Neuronal stem cell (in vitro differentiated cells): ENCODE measurements at places on chromosomes 11 and 22.

GRCh38 chr11:128713595-128713994 is 19.7 kb downstream of the FLI1 start:
- DNase-seq: no peak

GRCh38 chr11:130103296-130103814 is 33.7 kb downstream of the APLP2 start:
- no peak for DNase-seq

- DNase-seq: no peak
Measured at GRCh38 chr22:46238541-46238940, 11.6 kb downstream of the CDPF1 start.

- DNase-seq: no peak
Measured at GRCh38 chr22:31612891-31613285, 49.1 kb downstream of the PISD start.

GRCh38 chr11:79414644-79415317 is 26.0 kb downstream of the TENM4 start:
- DNase-seq: no peak

- DNase-seq: no peak
Measured at GRCh38 chr22:31130873-31131272, 8.1 kb downstream of the INPP5J start.
